Naive thymus-derived CD4-positive, alpha-beta T cell (primary cell): ENCODE measurements at places on chromosomes 7 and 10.

- H3K36me3 ChIP-seq, result no peaks in the 10 kb centered on the region
- DNase-seq, result peak; percentile 48
- peak overlapping the region; percentile 67 for H3K27ac ChIP-seq
- peak overlapping the region; percentile 85 for H3K4me3 ChIP-seq
- no peaks in the 10 kb centered on the region for H3K27me3 ChIP-seq
Measured at GRCh38 chr7:77799078-77799964, 748 bp downstream of the PHTF2 start.

DNA sequence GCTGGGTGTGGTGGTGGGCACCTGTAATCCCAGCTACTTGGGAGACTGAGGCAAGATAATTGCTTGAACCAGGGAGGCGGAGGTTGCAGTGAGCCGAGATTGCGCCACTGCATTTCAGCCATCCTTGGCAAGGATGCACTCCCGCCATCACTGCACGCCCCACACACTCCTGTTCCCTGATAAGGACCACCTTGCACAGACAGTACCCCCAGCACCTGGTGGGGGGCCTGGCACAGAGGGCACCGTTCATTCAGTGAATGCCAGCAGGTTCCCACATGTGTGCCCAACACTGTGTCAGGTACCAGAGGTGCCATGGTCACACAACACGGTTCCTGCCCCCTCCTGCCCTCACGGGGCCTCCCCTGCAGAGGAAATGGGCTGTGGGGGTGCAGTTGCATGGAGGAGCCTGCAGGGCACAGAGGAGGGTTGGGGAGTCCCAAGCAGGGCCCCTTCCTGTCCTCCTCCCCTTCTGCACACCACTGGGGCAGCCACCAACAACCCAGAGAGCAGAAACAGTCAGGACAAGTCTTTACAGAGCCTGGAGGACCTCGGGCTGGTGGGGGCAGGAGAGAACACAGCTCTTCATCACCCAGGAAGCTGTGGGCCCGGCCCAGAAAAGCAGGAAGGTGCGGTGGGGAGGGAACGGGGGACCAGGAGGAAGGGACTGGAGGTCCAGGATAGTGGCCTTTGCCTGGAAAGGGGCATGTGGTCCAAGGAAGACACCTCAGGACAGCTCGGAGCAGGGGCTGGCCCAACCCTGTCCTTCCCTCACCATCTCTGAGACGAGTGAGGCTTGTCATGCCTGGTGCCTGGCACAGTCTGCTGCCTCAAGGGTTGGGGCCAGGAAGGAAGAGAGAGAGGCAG, 7.1 kb downstream of the CRYGN start:
- H3K4me3 ChIP-seq, result no peak overlapping the region
- H3K4me1 ChIP-seq, result peaks cover 52% of the 10 kb centered on the region
- no peaks in the 10 kb centered on the region for H3K27me3 ChIP-seq

DNA sequence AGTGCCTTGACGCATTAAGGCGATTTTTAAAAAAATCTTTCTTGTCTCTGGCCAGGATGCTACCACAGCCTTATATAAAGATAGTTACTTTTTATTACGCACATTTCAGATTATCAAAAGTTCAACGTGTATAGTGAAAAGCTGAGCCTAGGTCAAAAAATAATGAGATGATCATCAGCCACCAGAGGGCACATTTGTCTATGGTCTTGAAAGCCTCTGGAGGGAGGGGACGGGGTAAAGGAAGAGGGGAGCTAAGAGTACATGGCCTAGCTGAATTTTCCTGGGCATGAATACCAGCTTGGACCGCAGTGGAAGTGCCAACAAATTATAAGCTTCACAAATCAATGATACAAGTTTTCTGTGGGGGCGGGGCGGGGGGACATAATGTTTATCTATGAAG, 285.9 kb upstream of the SMIM30 start:
- H3K27me3 ChIP-seq, result no peaks in the 10 kb centered on the region
- no peaks in the 10 kb centered on the region for H3K36me3 ChIP-seq
- no peak overlapping the region for H3K27ac ChIP-seq
- no peak overlapping the region for H3K4me3 ChIP-seq
- DNase-seq, result no peak

DNA sequence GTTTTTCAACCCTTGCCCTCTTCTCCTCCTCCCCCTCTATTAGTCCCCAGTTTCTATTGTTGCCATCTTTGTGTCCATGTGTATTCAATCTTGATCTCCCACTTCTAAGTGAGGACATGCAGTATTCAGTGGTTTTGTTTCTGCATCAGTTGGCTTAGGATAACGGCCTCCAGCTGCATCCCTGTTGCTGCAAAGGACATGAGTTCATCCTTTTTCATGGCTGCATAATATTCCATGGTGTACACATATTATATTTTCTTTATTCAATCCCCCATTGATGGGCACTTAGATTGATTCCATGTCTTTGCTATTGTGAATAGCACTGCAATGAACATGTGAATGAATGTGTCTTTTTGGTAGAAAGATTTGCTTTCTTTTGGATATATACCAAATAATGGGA, 190.4 kb upstream of the LYZL1 start:
- no peak overlapping the region for H3K4me3 ChIP-seq
- H3K27me3 ChIP-seq, result no peaks in the 10 kb centered on the region
- DNase-seq, result no peak

GRCh38 chr7:70314221-70314620, 715.9 kb downstream of the AUTS2 start:
- no peak overlapping the region for H3K4me3 ChIP-seq
- peaks cover 7% of the 10 kb centered on the region for H3K4me1 ChIP-seq
- DNase-seq, result no peak
- no peak overlapping the region for H3K27ac ChIP-seq

DNA sequence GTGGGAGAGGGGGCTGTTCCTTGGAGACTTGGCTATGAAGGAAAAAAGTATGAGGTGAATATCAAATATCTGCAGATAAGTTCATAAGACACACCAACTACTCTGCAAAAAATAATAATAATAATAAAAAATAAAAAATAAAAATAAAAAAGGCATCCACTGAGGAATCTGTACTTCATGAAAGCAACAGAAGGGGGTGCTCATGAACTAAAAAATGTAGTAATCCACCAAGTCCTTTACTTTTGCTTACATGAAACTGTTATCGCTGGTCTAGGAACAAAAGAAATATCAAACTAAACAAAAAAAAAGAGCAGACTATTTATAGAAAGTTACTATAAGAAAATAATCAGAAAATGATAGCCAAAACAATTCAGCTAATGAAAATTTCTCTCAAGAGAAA, 579.0 kb downstream of the PHTF2 start:
- no peak overlapping the region for H3K4me3 ChIP-seq
- H3K27me3 ChIP-seq, result no peaks in the 10 kb centered on the region
- DNase-seq, result no peak

DNA sequence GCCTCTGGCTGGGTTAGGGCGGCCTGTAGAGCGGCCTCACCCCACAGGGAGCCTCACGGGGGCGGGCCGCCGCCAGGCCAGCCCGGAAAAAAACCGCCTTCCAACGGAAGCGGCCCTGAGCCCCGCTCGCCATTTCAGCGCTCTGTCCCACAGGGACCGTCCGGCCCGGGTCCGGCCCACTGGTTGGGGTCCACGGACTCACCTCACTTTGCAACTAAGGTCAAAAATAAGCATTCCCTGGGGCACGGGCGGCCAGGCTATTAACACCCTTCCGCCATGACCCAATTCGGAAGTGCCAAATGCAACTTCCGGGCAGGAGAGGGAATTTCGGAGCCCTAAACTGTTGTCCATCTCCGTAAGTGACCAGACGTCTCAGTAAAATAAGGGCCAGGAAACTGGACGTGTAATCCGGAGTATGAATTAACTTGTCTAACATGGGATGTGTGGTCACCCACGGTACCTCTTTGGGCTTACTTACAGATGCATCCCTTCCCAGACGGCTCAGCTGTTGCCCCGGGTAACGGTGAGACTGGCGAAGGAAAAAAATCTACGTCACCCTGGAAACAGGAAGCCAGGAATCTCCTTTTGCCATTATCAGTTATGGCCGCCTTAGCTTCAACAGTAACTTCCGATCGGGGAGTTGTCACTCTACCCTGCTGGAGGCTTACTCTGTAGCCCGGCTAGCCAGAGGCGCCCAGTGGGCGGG, at the start of gene BBIP1:
Gene BBIP1 (minus strand): TSS at position 538 of the 706 bp plus-strand sequence. CDS start 1,023 bp downstream, outside the sequence.
- no peaks in the 10 kb centered on the region for H3K36me3 ChIP-seq
- peak within 1 kb of the TSS; percentile 100 for H3K27ac ChIP-seq
- DNase-seq, result no peak
- no peaks in the 10 kb centered on the region for H3K27me3 ChIP-seq
- peak within 1 kb of the TSS; percentile 97 for H3K4me3 ChIP-seq

DNA sequence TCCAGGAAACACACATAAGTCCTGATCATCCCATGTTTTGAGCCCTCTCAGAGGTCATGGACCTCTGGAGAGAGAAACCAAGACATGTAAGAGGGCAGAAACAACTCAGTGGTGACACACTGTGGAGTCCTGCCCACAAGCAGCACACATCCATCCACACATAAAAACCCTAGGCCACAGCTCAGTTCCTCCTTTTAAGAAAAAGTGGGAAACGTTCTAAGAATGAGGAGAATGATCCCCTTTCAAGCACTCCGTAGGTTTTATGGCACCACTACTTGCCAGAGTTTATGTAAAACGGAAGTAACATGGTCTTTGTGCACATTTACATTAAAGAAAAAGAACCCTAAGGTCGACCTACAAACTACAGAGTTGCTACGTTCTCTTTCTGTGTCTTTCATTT, 19.9 kb downstream of the ATAD1 start:
- H3K4me3 ChIP-seq, result no peak overlapping the region
- peaks cover 11% of the 10 kb centered on the region for H3K36me3 ChIP-seq
- no peak for DNase-seq
- H3K27ac ChIP-seq, result no peak overlapping the region

DNA sequence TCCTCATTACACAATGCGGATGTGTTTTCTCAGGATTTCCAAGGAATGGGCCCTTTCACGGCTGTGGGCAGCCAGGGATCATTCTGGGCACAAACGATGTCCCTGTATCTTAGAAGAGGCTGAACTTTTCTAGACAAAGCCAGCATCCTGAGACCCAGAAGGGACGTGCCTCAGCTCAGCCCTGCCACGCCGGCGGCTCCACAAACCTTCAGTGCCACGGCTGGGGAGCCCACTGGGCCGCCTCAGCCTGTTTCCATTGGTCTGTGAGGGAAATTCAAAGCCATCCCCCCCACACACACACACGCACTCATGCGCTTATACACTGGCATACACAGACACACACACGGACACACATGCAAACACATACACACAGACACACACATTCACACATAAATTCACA, 344.9 kb upstream of the MKI67 start:
- no peak overlapping the region for H3K27ac ChIP-seq
- H3K4me3 ChIP-seq, result no peak overlapping the region
- H3K4me1 ChIP-seq, result no peaks in the 10 kb centered on the region
- no peaks in the 10 kb centered on the region for H3K36me3 ChIP-seq
- no peaks in the 10 kb centered on the region for H3K27me3 ChIP-seq

DNA sequence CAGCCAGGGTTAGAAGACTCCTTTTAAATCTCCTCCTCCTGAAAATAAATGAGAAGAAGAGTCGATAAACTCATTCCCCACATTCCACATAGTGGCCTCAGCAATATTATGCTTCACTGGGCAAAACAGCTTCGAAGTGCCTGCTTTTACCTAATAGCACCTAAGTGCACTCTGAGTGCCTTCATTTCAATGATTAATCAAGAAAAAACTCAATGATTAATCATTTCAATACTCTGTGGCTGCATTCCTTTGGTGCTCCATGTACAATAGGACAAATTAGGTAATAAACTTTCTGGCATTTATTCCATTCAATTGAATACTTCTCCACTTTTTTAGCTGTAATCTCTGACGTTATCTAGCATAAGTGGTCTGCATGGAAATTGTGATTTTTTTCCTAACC, 174.6 kb downstream of the CCDC71L start:
- no peak for DNase-seq
- no peaks in the 10 kb centered on the region for H3K36me3 ChIP-seq
- no peak overlapping the region for H3K27ac ChIP-seq
- H3K27me3 ChIP-seq, result no peaks in the 10 kb centered on the region
- no peaks in the 10 kb centered on the region for H3K4me1 ChIP-seq
- no peak overlapping the region for H3K4me3 ChIP-seq

- no peak overlapping the region for H3K4me3 ChIP-seq
- DNase-seq, result peak; percentile 26
- peaks cover 18% of the 10 kb centered on the region for H3K4me1 ChIP-seq
- H3K36me3 ChIP-seq, result no peaks in the 10 kb centered on the region
- H3K27ac ChIP-seq, result no peak overlapping the region
- no peaks in the 10 kb centered on the region for H3K27me3 ChIP-seq
Measured at GRCh38 chr7:80107278-80107677, 27.4 kb upstream of the GNAI1 start.

- no peak overlapping the region for H3K27ac ChIP-seq
- no peak overlapping the region for H3K4me3 ChIP-seq
- H3K4me1 ChIP-seq, result no peaks in the 10 kb centered on the region
- no peaks in the 10 kb centered on the region for H3K36me3 ChIP-seq
- peak; percentile 32 for DNase-seq
Measured at GRCh38 chr10:119608316-119609155, 11.8 kb upstream of the TIAL1 start.
